ENCODE measurements at places on chromosomes 1 and 21.

DNA sequence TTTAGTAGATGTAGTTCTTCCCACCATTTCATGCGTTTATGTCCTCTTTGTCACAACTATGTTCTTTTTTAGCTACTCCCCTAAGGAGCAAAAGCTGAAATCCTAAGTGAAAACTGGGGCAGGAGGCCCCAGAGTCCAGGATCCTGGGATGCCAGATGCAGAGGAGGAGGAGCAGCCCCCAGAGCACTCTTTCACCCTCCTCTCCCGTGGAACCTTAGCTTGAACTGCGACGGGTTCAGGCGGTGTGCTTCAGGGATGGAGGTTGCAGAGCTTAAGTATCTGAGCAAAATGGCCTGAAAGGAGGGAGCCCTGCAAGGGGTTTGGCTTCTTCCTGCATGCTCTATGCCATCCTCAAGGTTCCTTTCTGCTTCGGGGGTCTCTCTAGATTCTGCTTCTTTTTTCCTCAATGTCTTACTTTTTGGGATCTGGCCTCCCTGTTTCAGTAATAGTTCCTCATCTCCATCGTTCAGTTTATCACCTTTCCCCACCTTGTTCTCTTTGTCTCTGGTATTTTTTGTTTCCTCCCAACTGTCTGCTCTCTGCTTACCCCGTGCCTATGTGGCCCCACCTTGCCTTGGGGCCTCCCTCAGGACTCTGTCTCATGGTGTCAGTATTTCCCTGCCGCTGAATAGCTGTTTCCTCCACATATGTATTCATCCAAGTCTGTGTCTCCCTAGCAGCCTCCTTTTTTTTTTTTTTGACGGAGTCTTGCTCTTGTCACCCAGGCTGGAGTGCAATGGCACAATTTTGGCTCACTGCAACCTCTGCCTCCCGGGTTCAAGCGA, 2.7 kb upstream of the NHLH1 start:
- no peak for DNase-seq

- DNase-seq, result no peak
Measured at GRCh38 chr1:87044424-87044823, 130.0 kb downstream of the HS2ST1 start.

GRCh38 chr21:38843379-38843778, 37.6 kb downstream of the ETS2 start:
- no peak for DNase-seq

GRCh38 chr1:76162254-76162653, 87.7 kb downstream of the ST6GALNAC3 start:
- no peak for DNase-seq

GRCh38 chr1:34263406-34263805, 86.7 kb downstream of the C1orf94 start:
- no peak for DNase-seq

DNA sequence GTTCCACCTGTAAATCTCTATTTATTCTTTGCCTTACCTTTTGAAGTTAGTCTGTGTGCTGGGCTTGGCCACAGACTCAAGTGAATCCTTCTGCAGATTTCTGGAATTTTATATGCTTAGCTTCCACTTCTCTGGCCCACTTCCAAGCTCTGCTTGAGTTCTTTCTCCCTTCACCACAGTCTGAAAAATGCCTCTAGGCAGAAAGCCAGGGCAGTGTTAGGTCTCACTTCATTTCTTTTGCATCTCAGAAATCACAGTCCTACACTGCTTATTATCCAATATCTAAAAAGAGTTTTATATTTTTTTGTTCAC, 48.9 kb downstream of the INKA2 start:
- no peak for DNase-seq

DNA sequence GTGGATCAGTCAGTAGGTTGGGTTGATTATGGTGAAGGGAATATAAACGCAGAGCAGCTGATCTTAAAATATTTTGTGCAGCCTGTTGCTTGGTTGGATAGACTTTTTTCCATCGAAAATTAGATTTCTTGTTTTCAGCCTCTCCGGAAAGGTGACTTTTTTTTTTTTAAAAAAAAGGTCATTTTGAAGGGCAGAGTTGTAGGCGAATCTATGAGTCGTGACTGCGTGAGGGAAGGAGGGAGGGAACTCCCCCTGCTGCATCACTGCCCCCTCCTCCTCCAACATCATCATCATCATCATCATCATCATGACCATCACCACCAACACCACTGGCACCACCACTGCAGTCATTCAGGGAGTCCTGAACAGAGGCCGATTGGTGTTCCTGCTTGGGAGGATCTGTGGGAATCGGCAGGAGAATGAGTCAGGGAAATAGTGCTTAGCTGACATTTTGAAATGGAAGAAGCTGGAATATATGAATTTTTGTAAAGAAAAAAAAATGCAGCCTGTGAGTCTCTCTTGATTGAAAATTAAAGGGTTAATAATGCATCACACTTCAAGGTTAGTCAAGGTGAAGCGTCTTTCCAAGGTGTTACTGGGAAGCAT, 1.2 kb downstream of the ATP1B1 start:
- DNase-seq, result peak; percentile 44

GRCh38 chr1:16351456-16351993, 755 bp downstream of the FBXO42 start:
- no peak for DNase-seq

DNA sequence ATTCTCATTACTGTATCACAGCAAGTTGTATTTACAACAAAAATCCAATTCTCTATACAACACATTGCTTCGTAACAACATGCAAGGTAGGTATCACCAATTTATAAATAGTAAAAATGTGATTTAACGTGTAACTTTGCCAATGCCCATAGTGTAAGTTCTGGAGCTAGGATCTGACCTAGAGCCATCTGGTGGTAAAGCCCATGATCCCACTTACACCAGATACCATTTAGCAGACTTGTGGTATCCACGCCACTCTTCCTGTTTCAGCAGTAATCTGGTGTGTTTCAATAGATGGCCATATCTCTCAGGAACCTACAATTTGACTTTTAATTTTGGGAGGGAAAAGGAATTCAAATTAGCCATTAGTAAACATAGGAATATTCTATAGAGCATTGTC, 10.2 kb downstream of the SETSIP start:
- no peak for DNase-seq

DNA sequence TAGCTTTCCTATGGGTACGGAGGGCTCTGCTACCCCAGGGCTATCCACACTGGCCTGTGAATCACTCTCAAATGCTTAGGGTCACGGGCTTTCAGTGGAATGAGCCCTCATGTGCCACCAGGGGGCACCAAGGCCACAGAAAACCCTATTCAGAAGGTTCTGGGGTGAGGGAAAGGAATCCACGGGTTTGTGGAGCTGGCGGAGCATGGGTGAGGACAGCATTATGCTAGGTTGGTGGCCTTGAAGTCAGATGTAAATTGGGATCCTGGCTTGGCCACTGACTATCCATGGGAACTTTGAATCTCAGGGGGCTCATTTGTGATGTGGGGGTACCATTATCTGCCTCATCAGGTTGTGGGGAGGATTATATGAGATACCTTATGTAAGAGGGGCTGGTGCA, 5.1 kb upstream of the LAMTOR5 start:
- peak; percentile 60 for DNase-seq

- no peak for DNase-seq
Measured at GRCh38 chr1:247296599-247297180, 35.0 kb downstream of the ZNF496 start.

DNA sequence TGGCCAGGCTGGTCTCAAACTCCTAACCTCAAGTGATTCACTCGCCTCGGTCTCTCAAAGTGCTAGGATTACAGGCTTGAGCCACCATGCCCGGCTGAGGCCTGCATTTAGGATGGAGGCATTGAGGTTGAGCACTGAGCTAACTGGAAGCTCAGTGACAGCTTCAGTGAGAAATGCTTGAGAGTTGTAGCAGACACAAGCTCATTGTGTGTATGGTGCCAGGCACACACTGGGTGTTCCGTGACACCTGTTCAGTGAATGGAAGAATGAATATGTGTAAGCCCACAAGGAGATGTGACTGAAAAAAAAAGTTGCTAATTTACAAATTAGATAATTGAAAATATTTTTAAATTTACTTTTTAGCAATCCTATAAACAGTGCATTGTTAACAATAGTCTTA, 21.8 kb downstream of the LURAP1 start:
- DNase-seq, result no peak

- DNase-seq, result no peak
Measured at GRCh38 chr1:25909040-25909439, 2.8 kb upstream of the STMN1 start.

DNA sequence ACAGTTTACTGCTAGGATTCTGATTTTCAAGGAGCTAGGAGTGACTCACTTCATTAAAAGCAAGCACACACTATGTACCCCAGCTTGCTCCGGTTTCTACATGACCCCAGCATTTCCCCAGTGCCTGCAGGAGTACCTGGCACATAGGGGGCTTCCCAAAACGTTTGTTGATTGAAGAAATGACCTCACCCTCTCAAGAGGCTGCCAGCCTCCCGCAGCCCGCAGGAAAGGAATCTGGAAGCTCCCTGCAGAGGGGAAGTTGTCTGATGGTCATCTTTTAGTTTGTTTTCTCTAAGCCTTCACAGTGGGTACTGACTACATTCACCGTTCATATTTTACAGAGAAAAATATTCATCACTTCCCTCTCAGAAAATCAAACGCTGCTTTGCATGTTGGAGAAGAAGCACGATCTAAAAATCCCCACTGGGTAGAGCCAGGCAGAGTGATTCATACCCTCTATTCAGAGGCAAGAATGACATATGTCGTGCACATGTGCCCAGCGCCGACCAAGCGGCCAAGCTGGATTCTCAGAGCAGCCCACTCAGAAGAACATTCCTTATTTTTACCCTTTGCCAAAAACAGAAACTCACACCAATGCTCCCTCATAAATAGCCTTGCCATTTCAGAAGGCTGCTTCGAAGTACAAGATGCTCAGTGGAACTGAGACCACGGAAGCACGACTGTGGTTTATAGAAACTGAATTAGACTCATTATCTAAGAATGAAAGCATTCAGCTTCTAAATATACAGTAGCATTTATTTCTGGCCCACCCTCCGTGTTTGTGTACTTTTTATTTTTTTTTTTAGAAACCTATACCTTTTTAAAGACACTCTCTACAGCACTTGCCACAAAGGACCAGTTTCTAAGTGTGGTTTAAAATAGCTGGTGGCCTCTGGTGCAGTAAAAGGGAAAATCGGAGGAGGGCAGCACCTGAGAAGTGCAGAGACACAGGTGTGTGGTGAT, 143.2 kb downstream of the MIS18A start:
- no peak for DNase-seq

GRCh38 chr1:2778220-2778592, 23.3 kb downstream of the TTC34 start:
- no peak for DNase-seq

GRCh38 chr1:107262467-107263286, 121.8 kb downstream of the NTNG1 start:
- no peak for DNase-seq

DNA sequence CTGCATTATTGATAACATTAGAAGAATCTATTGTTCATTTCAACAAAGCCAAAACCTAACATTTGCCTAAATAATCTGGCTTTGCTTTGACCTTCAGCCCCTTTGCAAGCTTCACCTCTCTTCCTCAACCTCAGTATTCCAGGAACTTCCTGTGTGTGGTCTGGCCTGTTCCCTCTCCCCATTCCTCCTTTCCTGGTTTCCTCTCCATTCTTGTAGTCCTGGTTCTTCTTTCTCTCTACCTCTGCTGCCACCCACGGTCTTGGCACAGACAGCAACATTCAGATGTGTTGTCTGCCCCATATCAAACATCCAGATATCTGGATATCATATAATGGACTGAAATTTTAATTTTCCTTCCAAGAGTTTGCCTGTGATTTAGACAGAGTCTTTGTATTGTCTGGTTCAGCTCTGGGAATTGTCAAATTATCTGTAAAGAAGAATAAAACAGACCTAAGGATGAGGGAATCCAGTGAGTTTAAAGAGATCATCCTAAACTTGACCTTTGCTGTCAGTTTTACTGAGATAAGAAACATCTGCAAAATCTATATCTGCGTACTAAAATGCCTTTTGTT, 148.1 kb upstream of the KCTD3 start:
- DNase-seq, result no peak

- DNase-seq, result no peak
Measured at GRCh38 chr21:46503922-46504550, 45.3 kb downstream of the DIP2A start.

DNA sequence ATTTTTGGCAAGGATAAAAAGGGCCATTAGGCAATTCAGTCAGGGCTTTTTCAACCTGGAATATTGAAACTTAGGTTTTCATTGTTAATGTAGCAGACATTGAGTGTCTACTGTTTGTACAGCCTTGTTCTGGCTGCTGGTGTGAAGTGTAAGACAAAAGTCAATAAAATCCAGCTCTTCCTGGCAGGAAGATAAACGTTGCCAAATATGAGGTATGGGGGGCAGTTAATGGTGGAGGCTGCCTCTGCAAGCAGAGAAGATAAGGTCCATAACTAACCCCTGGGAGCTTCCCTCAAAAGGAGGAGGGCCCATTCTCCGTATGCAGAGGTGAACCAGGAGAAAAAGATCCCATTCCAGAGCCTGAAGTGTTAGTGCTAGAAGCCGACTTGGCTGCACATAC, 19.5 kb upstream of the SHE start:
- DNase-seq, result no peak

DNA sequence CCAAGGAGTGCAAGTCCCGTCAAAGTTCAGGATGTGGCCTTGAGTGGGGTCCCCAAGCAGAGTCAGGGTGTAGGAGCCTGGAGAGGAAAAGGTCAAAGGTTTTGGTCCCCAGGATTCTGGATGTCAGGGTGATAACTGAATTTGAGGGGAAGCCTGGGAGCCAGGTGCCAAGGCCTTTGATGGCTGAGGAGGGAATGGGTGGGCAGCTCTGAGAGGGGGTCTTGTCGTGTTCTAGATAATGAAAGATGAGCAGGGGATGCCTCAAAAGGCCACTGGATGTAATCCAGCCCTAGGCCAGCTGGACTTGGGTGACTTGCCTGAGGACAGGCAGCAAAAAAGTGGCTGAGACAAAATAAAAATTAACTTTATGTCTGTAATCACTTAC, 27.5 kb upstream of the KCNA2 start:
- DNase-seq, result no peak

DNA sequence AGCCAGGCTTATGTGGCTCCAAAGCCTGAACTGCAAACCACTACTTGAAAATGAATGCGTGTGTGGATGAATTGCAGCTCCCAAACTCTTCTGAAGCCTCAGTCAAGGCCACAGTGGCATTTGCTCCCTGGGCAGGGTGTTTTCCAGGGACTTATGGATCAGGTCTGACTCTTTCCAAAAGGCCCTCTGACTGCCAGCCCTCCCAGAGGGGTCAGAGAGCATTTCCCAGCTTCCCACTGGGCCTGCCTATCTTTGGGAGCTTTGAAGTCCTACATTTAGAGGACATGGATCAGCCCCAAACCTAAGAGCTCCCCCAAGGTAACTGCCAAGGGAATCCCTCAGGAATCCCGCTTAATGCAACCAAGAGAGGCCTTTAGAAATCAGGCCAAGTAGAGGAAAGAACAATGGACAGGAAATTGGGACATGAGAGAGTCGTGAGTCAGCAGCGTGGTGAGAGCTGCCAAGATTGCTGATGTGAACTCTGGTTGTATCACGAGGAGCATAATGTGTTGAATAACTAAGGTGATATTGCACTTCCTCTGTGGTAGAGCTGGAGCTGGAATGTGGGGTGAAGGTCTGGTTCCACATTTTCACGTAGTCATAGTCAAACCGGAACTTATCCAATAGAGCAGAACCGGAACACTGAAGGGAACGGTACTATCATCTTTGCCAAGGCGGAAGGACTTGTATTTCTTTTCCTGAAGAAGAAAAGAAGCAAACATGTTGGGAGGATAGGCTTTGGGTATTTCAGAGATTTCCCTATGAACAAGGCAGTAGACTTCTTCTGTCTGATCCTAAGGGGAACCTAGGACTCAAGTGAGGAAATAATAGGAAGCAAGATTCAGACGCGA, 99.4 kb upstream of the JUN start:
- DNase-seq, result no peak

Data from stimulated activated CD4-positive, alpha-beta T cell treated with anti-CD3 and anti-CD28 coated beads, Interleukin-1b, Interleukin-23, amount 100 ng/mL, for 48 hours (primary cell).